ENCODE measurements at places on chromosomes 2 and 18.

- no peak for DNase-seq
Observed at GRCh38 chr2:130261970-130262760, 63.9 kb upstream of the TUBA3E start.

DNA sequence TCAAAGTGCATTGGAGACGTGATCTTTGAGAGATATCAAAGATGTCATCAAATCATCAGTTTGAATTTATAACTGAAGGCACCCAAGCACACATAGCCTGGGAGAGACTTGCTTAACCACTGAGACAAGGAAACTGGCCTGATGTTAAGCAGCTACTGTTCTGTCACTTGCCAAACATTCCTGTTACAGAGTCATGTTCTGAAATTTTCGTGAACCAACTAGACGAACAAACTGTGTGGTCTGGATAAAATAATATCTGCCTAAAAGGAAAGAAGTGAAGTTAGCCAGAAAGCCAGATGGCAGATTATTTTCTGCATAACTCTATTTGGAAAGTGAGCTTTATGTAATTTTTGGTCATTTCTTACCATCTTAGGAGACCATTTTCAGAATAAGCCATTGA, 51.4 kb downstream of the SPATS2L start:
- no peak for DNase-seq

- DNase-seq, result no peak
Observed at GRCh38 chr2:226703514-226703913, 96.1 kb downstream of the IRS1 start.

- no peak for DNase-seq
Observed at GRCh38 chr18:316393-316792, 48.5 kb upstream of the THOC1 start.

DNA sequence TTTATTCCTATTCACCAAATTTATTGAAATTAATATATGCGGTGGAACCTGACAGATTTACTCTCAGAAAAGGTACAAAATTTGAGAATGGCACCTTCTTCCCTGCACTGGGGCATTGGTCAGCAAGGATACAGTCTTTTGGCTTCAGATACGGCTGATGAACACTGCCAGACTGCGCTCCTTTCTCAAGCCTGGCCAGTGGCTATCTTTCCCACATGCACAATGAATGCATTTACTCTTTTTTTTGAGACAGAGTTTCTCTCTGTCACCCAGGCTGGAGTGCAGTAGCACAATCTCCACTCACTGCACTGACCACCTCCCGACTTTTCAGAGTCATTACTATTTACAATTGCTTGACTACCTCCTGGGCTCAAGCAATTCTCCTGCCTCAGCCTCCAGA, 61.6 kb downstream of the MOB4 start:
- no peak for DNase-seq

- no peak for DNase-seq
Observed at GRCh38 chr2:97844311-97844859, 131.0 kb downstream of the ZAP70 start.

DNA sequence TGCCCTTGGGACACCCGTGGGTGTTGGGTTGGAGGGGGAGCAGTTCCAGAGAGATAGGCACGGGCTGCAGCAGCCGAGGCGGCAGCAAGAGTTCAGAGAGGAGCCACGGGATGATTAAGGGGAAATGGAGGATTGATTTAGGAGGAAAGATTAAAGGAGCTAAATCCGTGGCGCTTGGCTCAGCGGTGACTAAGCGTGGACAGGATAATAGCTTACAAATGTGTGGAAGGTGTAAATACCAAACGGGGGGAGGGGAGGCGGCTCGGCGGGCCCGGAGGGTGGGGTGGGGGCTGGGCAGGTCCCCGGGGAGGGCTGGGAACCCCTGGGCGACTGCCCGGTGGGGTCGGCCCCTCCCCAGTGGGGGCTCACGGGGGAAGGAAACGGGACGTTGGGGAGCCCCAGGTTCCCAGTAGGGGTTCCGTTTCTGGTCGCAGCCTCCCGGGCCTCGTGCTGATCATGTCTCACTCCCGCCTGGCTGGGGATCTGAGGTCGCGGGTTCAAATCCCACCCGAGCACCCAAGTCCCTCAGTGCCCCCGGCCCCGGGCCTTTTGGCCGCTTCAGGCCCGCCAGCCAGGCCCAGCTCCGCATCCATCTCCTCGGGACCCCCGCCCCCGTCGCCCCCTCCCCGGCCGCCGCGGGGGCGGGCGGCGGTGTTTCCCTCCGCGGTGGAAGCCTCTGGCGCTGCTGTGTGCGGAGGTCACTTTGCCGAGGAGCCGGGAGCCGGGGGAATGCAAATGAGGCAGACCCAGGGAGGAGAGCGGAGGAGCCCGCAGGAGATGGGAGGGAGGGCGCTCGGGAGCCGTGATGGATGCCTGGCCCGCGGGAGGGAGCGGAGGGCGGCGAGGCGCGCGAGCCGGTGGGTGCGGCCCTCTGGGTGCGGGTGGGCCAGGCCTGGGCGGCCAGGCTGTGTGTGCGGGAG, 8.1 kb downstream of the ASIC4 start:
- DNase-seq, result no peak

DNA sequence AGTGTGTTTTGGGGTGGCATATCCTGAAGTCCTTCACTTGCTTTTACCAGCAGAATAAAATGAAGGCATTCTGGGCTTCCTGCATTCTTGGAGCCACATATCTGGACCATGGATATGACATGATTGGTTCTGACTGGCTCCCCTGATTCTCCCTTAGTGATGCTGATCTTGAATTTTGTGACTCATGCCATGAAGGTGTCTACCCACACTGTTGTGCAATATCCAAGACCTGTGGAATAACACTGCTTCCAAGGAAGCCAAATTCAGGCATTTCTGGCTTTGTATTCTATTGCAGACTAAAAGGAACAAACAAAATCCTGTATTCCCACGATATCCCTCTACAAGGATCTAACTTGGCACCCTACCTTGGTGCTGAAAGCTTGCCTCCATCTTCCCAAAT, 125.8 kb downstream of the LYPD6B start:
- no peak for DNase-seq

GRCh38 chr18:3092727-3093126, 79.8 kb upstream of the LPIN2 start:
- no peak for DNase-seq

Data from progenitor cell of endocrine pancreas (in vitro differentiated cells).